ENCODE measurements at places on chromosomes 16 and 17.

DNA sequence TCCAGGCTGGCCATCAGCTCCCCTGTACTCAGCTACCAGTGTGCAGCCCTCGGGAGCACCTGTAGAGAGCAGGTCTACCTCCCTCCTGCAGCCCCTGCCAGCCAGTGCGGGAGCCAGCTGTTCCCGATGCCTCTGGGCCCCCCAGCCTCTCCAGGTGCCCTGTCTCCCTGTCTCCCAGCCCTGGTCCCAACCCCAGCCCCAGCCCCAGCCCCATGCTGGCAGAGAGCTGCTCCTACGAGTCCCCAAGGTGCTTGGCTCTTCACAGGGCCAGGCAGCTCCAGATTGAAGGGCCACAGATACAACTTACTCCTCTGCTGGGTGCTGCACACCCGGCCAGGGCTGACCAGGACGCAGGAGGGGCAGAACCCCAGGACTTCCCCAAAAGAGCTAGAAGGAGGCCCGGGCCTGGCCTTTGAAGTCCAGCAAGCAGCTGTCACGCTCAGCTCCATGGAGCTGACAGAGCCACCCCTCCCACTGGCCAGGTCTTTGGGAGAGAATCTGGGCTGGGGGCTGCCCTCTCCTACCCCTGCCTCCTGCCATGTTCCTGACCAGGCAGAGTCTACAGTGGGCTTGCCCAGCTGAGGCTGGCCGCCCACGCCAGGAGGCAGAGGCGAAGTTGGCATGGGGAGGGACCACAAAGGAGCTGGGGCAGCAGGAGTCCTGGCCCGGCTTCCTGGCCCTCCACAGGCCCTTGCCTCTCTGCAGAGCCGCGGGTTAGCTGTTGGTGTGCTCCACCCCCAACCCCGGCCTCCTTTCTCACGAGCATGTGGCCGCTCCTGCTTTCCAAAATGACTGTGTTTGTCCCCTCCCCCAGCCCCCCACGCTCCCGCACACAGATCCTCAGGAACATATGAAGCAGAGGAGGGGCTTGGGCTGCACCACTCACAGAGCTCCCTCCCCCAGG is 9.5 kb upstream of the ADAM11 start:
- no peak for DNase-seq

DNA sequence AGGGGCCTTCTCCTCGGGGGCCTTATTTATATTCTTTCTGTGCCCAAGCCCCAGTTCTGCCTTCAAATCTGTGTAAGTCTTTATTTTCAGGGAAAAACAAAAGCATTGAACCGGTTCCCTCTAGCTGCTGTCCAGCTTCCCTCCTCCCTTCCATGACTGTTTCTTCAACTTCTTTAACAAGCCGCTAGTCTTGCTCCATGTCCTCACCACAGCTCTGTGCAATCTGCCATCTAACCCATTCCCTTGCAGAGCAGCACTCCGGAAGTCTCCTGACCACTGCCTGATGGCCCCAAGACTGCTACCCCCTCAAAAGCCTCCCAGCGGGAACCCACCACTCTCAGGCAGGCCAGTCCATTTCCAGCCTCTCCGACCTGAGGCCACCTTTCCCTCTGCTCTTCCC is 16.9 kb downstream of the EMC8 start:
- DNase-seq, result no peak

GRCh38 chr17:32266389-32267301 is 1.0 kb downstream of the RHBDL3 start:
- peak; percentile 38 for DNase-seq

GRCh38 chr16:23679274-23679985 is 741 bp downstream of the PLK1 start:
- peak; percentile 11 for DNase-seq

DNA sequence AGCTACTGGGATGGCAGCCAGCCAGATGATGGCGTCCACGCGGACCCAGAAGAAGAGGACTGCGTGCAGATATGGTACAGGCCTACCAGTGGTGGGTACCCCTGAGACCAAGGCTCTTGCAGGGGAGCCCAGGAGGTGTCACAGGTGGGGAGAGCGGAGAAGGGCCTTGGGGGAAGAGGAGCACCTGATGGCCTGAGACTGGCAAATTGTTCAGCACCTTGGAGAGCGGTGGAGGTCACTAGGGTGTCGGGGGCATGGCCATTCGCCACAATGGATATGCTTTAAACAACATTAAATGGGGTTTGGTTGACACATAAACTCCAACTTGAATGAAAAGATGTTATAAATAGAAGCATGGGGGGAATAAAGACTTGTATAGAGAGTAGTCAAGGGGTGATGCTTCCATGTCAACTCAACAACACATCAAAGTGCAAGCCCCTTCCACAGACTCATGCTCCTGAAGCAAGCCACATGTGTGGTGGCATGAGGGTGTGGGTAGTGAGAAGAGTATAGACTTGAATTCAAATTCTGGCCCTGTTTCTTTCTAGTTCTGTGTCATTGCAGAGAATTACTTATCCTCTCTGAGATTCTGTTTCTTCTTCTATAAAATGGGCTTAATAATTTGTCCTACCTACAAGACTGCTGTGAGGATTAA is 22.2 kb downstream of the CLEC19A start:
- no peak for DNase-seq

DNA sequence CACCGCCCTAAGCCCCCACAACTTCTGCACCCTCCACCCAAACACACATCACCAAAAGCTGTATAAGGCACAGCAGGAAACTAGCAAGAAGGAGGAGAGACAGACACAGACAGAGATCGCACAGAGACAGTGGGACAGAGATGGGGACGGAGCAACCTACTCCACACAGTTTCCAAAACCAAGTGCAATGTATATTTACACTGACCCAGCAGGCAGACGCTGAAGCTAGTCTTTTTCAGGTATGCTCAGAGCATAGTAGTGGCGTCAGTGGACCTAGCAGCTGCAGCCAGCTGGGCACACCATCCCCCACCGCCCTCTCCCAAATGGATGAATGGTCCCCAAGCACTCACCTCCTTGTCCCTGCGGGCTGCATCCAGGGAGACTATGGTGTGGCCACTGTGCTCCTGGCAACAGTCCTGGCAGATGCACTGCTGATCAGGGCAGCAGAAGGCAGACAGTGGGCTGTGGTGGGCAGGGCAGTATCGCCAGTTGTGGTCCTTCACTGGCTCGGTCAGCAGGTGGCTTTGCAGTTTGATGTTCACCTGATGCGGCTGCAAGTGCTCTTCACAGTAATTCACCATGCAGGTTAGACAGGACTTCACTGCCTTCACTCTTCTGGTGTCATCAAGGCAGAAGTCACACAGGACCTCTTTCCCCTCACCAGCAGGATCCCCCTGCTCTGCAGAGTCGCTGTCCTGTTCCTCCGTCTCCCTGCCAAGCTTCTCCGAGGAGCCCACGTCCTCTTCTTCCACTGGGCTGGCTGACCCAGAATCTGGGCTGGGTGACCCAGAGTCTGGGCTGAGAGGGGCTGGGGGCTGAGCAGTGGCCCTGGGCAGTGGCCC is 31.5 kb upstream of the FBXW10B start:
- DNase-seq, result no peak

Data from natural killer cell (primary cell).